Progenitor cell of endocrine pancreas (in vitro differentiated cells): ENCODE measurements at places on chromosomes 7 and 10. TPM values are rescaled to one million over a fixed set of nuclear protein-coding genes. Genes with fewer than 3 reads are reported as not detected.

CUZD1 gene
- total RNA-seq: not detected in 2 replicates

CCT6A gene
- total RNA-seq: 150 and 159 TPM in 2 replicates

SLC16A9 gene
- total RNA-seq: 11.6 and 13.7 TPM in 2 replicates

PMS2 gene
- total RNA-seq: 19.7 and 23.9 TPM in 2 replicates

FAM241B gene
- total RNA-seq: 42.4 and 44.2 TPM in 2 replicates

GNG11 gene
- total RNA-seq: not detected in 2 replicates

NODAL gene
- not detected in 2 replicates for total RNA-seq

ACHE gene
- total RNA-seq: 4.0 and 5.1 TPM in 2 replicates

NPY4R2 gene
- total RNA-seq: not detected in 2 replicates

LRRC4 gene
- total RNA-seq: 15.9 and 19.4 TPM in 2 replicates

OR6B1 gene
- total RNA-seq: not detected in 2 replicates

HNRNPA2B1 gene
- total RNA-seq: 950 and 984 TPM in 2 replicates

SPACDR gene
- 0.67 and 1.7 TPM in 2 replicates for total RNA-seq

TFR2 gene
- total RNA-seq: 0.62 and 0.93 TPM in 2 replicates

LRIT2 gene
- total RNA-seq: not detected in 2 replicates

UCMA gene
- not detected in 2 replicates for total RNA-seq

HABP2 gene
- total RNA-seq: 112 and 133 TPM in 2 replicates

PDE1C gene
- 1.0 and 1.7 TPM in 2 replicates for total RNA-seq

PNLIPRP3 gene
- total RNA-seq: not detected in 2 replicates

TRIL gene
- 8.0 and 9.3 TPM in 2 replicates for total RNA-seq

WNT8B gene
- 2.8 and 3.1 TPM in 2 replicates for total RNA-seq

SPDYE2B gene
- not detected in 2 replicates for total RNA-seq

ADRA2A gene
- total RNA-seq: 13.1 and 13.6 TPM in 2 replicates

CDHR1 gene
- 0.31 and 0.96 TPM in 2 replicates for total RNA-seq

CSTF2T gene
- 26.7 and 28.7 TPM in 2 replicates for total RNA-seq

EPO gene
- 0.22 and 0.29 TPM in 2 replicates for total RNA-seq

MICALL2 gene
- total RNA-seq: 12.7 and 13.9 TPM in 2 replicates

PRR15 gene
- total RNA-seq: 13.0 and 16.0 TPM in 2 replicates

WASL gene
- 38.0 and 38.2 TPM in 2 replicates for total RNA-seq

DRGX gene
- total RNA-seq: not detected in 2 replicates

SORCS1 gene
- total RNA-seq: 13.6 and 14.1 TPM in 2 replicates

COL28A1 gene
- total RNA-seq: 17.3 and 18.3 TPM in 2 replicates

UNCX gene
- total RNA-seq: not detected in 2 replicates

NUTM2B gene
- 1.4 and 1.9 TPM in 2 replicates for total RNA-seq

FBXL13 gene
- total RNA-seq: 9.1 and 9.2 TPM in 2 replicates

MYL7 gene
- total RNA-seq: 1.5 and 1.7 TPM in 2 replicates

NEUROG3 gene
- 7.2 and 7.3 TPM in 2 replicates for total RNA-seq

CPED1 gene
- total RNA-seq: 0.80 and 1.1 TPM in 2 replicates

SDHAF3 gene
- 15.1 and 17.1 TPM in 2 replicates for total RNA-seq

TLX1 gene
- not detected in 2 replicates for total RNA-seq

FFAR4 gene
- 0.07 and 0.13 TPM in 2 replicates for total RNA-seq

ELN gene
- total RNA-seq: 0.26 and 0.33 TPM in 2 replicates
